ENCODE measurements at places on chromosomes 2 and 18.

DNA sequence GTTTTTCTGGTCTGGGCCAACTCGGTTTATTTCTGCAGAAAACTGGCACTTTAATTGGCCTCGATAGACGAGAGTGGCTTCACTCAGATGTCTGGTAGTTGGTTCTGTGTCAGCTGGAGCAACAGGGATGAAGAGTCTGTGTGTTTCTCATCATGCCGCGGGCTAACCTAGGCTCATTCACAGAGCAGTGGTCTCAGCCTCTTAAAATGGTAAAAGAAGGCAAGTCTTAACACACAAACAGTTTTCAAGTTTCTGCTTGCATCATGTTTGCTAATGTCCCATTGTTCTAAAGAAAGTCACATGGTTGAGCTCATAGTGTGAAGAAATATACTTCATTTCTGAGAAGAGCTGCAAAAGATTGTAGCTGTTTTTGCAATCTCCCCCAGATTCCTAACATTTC lies 37.5 kb upstream of the ANXA4 start:
- H3K4me3 ChIP-seq, result no peak overlapping the region
- H3K4me1 ChIP-seq, result peaks cover 9% of the 10 kb centered on the region
- no peaks in the 10 kb centered on the region for H3K36me3 ChIP-seq
- DNase-seq, result no peak

GRCh38 chr2:37449761-37450296 lies 105.4 kb downstream of the QPCT start:
- H3K27ac ChIP-seq, result no peak overlapping the region
- no peaks in the 10 kb centered on the region for H3K27me3 ChIP-seq
- peaks cover 2% of the 10 kb centered on the region for H3K36me3 ChIP-seq
- no peak overlapping the region for H3K4me3 ChIP-seq
- no peak for DNase-seq

DNA sequence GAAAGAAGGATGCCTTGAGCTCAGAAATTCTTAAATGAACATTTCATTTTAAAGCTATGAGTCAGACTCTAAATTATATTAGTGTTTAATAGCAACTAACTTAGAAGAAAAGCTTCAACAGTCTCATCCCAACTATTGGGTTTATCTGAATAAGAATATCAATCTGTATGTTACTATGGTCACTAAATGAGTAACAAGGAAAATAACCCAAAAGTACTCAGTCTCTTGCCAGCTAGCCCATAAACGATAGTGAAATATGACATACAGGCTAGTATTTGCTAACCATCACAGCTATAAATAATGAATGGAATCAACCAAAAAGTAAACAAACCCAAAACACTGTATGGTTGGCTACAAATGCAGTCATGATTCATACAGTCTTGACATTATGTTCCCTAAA lies 174.9 kb downstream of the RAB3GAP1 start:
- peaks cover 8% of the 10 kb centered on the region for H3K36me3 ChIP-seq
- no peak for DNase-seq
- H3K4me1 ChIP-seq, result no peaks in the 10 kb centered on the region

DNA sequence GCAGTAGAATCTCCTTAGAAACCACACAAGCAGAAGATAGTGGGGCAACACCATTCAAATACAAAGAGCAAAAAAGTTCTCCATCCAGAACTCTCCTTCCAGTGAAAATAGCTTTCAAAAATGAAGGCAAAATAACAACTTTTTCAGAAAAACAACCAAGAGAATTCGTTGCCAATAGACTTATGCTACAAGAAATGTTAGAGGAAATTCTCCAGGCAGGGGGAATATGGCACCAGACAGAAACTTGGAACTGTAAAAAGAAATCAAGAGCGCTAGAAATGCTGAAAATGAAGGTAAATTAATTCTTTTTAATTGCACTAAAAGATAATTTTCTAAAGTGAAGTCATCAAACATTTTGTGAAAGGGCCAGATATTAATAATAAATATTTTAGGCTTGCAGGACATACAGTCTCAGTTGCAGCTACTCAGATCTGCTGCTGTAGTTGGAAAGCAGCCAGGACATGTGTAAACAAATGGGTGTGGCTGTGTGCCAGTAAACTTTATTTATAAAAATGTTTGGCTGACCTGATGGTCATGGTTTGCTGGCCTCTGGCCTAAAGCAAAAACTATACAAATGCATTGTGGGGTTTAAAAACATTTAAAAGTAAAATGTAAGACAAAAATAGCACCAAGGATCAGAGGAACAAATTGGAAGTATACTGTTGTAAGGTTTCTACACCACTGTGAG lies 73.7 kb upstream of the TGFA start:
- no peaks in the 10 kb centered on the region for H3K36me3 ChIP-seq
- H3K4me3 ChIP-seq, result no peak overlapping the region
- no peak overlapping the region for H3K27ac ChIP-seq
- no peak for DNase-seq

GRCh38 chr18:75211953-75212750 lies 1.6 kb downstream of the TSHZ1 start:
- DNase-seq, result peak; percentile 47
- peaks cover 4% of the 10 kb centered on the region for H3K27me3 ChIP-seq
- peaks cover 58% of the 10 kb centered on the region for H3K4me1 ChIP-seq
- peaks cover 12% of the 10 kb centered on the region for H3K36me3 ChIP-seq

GRCh38 chr2:158781353-158781961 lies 13.7 kb upstream of the DAPL1 start:
- no peak overlapping the region for H3K4me3 ChIP-seq
- no peaks in the 10 kb centered on the region for H3K36me3 ChIP-seq
- no peaks in the 10 kb centered on the region for H3K4me1 ChIP-seq
- no peak for DNase-seq
- H3K27ac ChIP-seq, result no peak overlapping the region
- peaks cover 9% of the 10 kb centered on the region for H3K27me3 ChIP-seq

GRCh38 chr2:28287256-28287915 lies 105.3 kb upstream of the FOSL2 start:
- no peak overlapping the region for H3K27ac ChIP-seq
- DNase-seq, result no peak
- peaks cover 8% of the 10 kb centered on the region for H3K4me1 ChIP-seq

- peak; percentile 87 for DNase-seq
- H3K4me3 ChIP-seq, result peak within 1 kb of the TSS; percentile 96
- H3K36me3 ChIP-seq, result peaks cover 31% of the 10 kb centered on the region
- no peaks in the 10 kb centered on the region for H3K27me3 ChIP-seq
- peaks cover 56% of the 10 kb centered on the region for H3K4me1 ChIP-seq
These were observed at the start of gene CXCR4 for GRCh38 chr2:136117909-136118818. Gene CXCR4, minus strand, starts transcription at chr2:136118149. Its CDS starts 89 bp downstream, at chr2:136118060.

DNA sequence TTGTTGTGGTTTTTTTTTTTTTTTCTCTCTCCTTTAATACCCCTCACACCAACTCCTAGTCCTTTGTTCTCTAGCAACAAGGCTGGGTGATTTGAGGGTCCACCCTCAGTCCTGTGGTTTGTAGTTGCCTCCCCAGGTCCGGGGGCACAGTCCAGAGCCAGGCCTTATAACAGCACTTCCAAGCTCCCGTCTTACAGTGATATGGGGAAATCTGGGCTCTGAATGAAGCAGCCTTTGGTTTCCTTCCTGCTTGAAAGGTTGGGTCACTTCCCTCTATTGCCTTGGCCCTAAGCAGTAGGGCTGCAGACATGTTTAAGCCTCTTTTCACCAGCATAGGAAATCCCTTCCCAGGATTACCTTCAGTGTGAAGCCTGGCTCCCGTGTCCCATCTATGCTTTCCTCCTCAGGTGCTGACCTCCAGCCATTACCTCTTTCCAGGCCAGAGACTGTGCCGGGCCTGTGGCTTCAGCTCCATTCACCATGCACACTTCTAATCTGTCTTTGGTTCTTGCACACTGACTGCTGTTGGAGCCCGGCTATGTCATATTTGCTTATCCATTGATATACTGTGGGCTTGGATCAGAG lies 21.2 kb upstream of the NTSR2 start:
- no peaks in the 10 kb centered on the region for H3K36me3 ChIP-seq
- no peak overlapping the region for H3K4me3 ChIP-seq
- no peak overlapping the region for H3K27ac ChIP-seq
- H3K27me3 ChIP-seq, result peaks cover 5% of the 10 kb centered on the region
- no peak for DNase-seq
- peaks cover 12% of the 10 kb centered on the region for H3K4me1 ChIP-seq

- no peak overlapping the region for H3K4me3 ChIP-seq
- no peaks in the 10 kb centered on the region for H3K27me3 ChIP-seq
- H3K4me1 ChIP-seq, result no peaks in the 10 kb centered on the region
- no peak for DNase-seq
These were observed 29.2 kb downstream of the GULP1 start for GRCh38 chr2:188320861-188321260.

- H3K4me3 ChIP-seq, result no peak overlapping the region
- no peaks in the 10 kb centered on the region for H3K36me3 ChIP-seq
- no peak overlapping the region for H3K27ac ChIP-seq
- DNase-seq, result no peak
These were observed 75.8 kb downstream of the RDH14 start for GRCh38 chr2:18484625-18485024.

GRCh38 chr2:203441463-203441862 lies 93.6 kb downstream of the RAPH1 start:
- H3K27me3 ChIP-seq, result no peaks in the 10 kb centered on the region
- H3K36me3 ChIP-seq, result peaks cover 3% of the 10 kb centered on the region
- no peak overlapping the region for H3K4me3 ChIP-seq
- no peak for DNase-seq
- no peak overlapping the region for H3K27ac ChIP-seq

DNA sequence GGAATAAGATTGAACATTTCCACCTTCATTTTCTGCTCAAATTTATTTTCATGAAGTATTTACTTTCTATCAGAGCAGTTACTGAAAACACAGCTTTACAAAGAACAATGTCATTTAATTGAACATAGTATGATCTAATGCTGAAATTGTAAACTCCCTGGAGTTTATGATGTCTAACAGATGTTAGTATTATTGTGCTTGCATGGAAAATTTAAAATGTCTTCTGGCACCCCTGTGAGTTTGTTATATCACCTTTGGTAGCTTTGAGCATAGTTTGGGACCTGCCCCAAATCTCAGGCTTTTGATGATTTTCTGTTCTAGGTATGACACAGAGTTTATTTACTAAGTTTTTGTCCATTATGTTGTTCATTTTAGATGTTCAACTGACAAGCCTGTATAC lies 28.1 kb downstream of the FAM171B start:
- no peak overlapping the region for H3K27ac ChIP-seq

- no peaks in the 10 kb centered on the region for H3K4me1 ChIP-seq
- peaks cover 9% of the 10 kb centered on the region for H3K27me3 ChIP-seq
- H3K27ac ChIP-seq, result no peak overlapping the region
- no peak for DNase-seq
These were observed 763.0 kb upstream of the ACVR2A start for GRCh38 chr2:147081831-147082230.

- no peaks in the 10 kb centered on the region for H3K36me3 ChIP-seq
- peaks cover 2% of the 10 kb centered on the region for H3K27me3 ChIP-seq
- no peak overlapping the region for H3K27ac ChIP-seq
- peak; percentile 30 for DNase-seq
These were observed 7.7 kb upstream of the GPC1 start for GRCh38 chr2:240427729-240428128.

GRCh38 chr2:84539729-84540128 lies 23.4 kb downstream of the DNAH6 start:
- no peaks in the 10 kb centered on the region for H3K27me3 ChIP-seq
- no peaks in the 10 kb centered on the region for H3K36me3 ChIP-seq
- peaks cover 14% of the 10 kb centered on the region for H3K4me1 ChIP-seq

DNA sequence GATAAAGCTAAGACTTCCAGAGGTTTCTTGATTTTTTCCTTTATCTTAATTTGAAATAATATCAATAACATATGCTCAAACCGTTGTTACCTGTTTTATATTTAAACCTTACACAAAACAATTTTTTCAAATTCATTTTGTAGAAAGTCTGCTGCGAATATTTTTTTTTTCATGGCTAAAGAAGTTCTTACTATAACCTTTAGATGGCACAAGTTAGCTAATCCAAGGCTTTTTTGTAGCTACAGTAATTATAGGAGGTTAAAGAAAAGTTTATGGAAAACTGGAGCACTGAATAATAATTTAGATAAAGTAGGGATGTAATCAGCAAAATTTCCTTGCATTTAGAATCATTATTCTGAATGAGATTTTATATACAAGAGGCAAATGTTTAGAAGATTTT lies 78.0 kb upstream of the PNPT1 start:
- no peaks in the 10 kb centered on the region for H3K36me3 ChIP-seq
- no peak for DNase-seq
- no peaks in the 10 kb centered on the region for H3K4me1 ChIP-seq
- no peak overlapping the region for H3K4me3 ChIP-seq

GRCh38 chr2:174023591-174024523 lies 58.7 kb upstream of the SP3 start:
- H3K4me1 ChIP-seq, result peaks cover 5% of the 10 kb centered on the region
- H3K27ac ChIP-seq, result no peak overlapping the region
- H3K4me3 ChIP-seq, result no peak overlapping the region

- no peaks in the 10 kb centered on the region for H3K36me3 ChIP-seq
- no peaks in the 10 kb centered on the region for H3K27me3 ChIP-seq
- no peaks in the 10 kb centered on the region for H3K4me1 ChIP-seq
- no peak overlapping the region for H3K4me3 ChIP-seq
These were observed 28.6 kb upstream of the ATIC start for GRCh38 chr2:215283221-215283620.

DNA sequence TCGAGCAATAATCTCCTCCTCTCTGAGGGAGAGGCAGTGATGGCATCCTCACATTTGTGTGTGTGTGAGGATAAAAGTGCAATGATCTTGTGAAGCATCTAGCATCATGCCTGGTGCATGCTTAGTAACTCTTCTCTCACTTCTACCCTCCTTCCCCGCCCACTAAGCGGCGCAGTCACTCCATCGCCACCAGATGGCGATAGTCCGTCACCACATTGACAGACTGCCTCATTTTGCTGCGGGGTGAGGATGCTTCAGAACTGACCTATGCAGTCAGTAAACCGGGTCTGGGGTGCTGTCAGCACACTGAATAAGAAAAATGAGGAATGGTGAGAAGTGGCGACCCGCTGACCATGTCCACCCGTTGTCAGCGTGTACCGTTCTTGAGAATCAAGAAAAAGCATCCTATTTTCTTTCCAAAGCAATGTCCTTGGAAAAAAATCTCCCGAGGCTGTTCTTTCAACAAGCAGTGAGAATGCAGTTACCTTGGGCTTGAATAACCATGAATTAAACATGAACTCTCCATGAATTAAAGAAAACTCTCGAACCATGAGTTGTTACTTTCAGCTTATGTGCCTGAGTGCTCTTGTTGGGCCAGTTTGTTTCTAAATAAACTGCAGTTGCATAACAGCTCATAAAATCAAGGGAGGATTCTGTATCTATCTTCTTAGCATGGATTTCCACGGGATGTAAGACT lies 37.3 kb upstream of the TMEM177 start:
- no peaks in the 10 kb centered on the region for H3K27me3 ChIP-seq
- H3K27ac ChIP-seq, result no peak overlapping the region
- no peaks in the 10 kb centered on the region for H3K36me3 ChIP-seq
